Bronchial epithelial cell (primary cell): ENCODE measurements at places on chromosomes 3 and 15.

- DNase-seq = no peak
Measured at GRCh38 chr15:61153291-61153690, 75.8 kb downstream of the RORA start.

DNA sequence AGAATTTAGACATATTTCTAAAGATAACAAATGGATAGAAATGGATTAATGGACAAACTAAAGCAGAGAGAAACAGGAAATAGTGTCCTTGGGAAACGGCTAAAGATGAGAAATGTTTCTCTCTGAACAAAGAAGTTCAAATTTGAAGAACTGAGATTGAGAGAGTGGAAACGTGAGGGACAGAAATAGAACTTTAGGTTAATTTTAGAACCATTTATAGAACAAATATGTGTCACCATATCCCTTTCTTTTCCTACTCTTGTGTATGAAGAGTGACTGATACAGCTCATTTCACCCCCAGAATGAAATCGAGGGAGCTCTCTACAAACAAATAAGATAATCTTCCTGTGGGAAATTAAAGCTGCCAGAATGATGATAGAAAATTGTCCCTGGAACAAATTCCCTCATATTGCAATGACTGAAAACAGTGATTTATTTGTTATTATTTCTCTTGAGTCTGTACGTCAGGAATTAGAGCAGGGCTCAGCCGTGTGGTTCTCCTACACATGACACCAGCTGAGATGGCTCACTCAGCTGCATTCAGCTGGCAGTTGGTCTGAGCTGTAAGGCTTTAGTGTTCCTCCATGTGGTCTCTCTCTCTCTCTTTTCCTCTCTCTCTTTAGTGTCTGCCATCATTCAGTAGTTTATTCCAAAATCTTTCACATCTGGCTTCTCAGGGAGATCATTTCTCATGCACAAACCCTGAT lies 46.6 kb upstream of the ARPP21 start:
- DNase-seq = no peak

DNA sequence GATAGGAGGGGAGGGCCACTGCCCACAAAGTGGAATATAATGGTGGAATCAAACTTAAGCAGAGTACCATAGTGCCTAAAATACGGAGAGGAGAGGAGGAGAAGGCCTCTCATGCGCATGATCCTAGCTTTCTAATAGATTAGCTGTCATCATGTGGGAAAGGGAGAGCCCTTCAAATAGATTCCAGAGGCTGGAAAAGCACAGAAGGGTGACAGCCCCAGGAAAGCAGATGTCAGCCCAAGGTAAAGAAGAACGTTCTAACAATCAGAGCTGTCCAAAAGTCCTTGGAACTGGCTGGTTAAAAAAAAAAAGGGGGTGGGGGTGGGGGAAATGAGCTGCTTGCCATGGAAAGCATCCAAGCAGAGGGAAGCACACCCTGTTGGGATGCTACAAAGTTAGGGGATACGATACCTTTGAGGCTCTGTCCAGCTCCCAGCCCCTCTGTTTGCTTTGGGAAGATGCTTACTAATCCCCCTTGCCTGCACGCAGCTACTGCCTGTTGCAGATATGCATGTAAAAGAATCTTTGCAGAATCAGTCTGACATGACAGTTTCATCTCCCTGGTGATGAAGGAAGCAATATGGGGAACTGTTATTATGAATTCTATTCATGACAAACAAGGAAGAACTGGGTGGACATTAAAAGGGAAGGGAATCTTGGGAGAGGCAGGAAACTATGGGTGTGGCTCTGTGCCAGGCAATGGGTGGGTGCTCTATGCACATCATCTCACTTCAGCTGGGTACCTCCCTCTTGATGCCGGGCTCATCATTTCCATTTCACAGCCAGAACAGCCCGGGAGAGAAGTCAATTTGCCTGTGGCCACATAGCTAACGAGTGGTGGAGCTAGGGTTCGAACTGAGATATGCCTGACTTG lies 10.1 kb upstream of the LMCD1 start:
- no peak for DNase-seq

DNA sequence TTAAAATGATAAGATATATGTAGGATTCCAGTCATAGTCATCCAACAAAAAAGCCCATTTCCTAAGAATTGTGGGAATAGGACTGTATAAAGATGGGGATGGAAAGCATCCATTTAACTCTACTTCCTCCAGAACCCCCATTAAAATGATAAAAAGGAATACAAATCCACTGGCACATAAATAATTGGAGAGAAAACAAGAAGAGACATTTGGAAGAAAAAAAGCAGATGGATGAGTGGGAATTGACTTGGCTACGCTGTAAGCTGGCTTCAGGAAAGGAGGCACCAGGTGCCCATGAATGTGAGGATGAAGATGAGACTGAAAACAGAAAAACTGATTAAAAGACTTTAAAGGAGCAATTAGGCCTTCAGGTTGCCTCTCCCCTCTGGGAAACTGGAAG lies 91.8 kb downstream of the ST8SIA2 start:
- no peak for DNase-seq

GRCh38 chr3:26236531-26236930 lies 386.0 kb upstream of the LRRC3B start:
- no peak for DNase-seq

- DNase-seq = peak; percentile 68
Measured at GRCh38 chr3:33134026-33134625, 20.3 kb downstream of the CRTAP start.

DNA sequence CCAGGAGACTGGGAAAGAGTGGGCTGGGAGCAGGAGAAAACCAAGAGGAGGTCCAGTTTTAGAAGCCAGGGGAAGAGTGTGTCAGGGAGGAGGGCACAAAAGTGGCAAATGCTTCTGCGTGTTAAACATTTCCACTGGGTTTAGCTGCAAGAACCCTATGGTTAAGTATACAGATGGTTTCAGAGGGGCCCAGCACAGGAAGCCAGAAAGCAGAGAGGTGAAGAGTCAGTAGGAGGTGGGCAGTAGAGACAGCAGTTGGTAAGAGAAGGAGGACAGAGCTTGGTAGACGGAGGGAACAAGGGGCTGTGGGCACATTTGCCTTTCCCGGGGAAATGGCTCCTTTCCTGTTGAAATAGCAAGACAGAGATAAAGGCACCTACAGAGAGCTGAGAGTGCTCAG lies 133.8 kb downstream of the EPHB1 start:
- DNase-seq = no peak

GRCh38 chr15:85493260-85493659 lies 112.9 kb downstream of the AKAP13 start:
- DNase-seq = no peak

- DNase-seq = peak; percentile 71
Measured at GRCh38 chr3:171192176-171192854, 165.8 kb upstream of the SLC2A2 start.

DNA sequence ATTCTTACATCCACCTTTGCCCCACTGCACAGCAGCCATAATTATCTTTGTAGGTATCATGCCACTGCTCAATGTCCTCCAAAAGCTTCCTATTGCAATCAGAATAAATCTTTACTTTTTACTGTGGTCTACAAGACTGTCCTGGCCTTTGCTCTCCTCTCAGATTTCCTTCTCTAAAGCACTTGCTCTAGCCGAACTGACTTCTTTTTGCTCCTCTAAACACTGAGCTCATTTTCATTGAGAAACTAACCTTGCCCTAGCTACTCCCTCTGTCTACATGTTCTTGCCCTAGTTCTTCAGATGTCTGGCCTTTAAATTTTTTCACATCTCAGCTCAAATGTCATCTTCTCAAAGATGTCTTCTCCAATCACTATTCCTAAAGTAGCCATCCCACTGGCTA lies 342.8 kb downstream of the TBC1D5 start:
- DNase-seq = no peak

DNA sequence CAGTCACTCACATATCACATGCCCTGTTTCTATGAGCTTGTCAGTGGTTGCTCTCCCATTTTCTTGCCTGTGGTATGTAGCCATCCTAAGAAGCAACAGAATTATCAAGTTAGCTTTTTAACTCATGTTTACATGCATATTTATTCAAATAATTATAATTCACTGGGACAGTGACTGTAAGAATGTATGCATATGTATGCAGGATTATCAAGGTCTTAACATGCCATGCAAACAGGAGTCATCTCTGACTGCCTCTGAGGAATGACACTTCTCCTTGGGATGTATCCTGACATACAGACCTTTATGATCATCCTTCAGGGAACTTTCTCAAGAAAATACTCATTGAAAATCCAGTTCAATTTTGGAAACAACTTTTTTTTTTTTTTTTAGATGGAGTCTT lies 240.9 kb downstream of the CPNE4 start:
- no peak for DNase-seq

DNA sequence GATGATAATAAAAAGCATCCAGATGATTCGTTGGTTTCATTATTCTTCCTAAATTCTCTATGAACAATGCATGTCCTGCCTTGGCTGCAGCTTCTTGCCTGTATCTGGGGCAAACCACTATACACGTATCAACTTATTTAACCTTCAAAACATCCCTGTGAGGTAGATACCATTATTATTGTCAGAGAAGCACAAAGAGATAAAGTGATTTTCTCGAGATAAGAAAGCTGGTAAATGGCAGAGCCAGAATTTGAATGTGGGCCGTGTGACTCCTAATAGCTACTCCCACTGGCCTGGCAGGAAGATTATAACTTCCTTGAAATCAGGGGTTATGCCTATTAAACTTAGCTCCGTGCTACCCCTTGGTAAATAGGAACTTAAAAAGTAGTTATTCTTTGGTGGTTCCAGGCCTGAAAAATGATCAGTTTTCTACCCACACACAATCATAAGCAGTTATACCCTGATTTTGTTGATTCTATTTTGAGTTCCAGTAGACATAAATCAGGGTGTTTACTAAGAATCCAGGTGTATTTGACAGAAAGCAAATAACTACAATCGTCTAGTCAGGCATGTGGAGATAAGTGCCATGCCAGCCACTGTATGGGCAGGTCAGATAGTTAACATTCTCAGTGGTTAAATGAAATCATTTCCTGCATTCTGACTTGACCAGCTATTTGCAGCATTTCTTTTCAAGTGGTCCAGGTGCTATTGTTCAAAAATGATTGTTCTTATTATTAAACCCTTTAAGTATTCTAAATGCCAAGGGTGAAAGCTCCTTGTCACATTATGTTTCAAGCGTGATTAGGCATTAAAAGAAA lies 99.2 kb upstream of the LRRN1 start:
- DNase-seq = peak; percentile 56

- DNase-seq = peak; percentile 42
Measured at GRCh38 chr3:50340448-50341329, at the start of gene RASSF1. Gene RASSF1, minus strand, starts transcription at chr3:50340836. Its CDS starts 31 bp downstream, at chr3:50340805.

DNA sequence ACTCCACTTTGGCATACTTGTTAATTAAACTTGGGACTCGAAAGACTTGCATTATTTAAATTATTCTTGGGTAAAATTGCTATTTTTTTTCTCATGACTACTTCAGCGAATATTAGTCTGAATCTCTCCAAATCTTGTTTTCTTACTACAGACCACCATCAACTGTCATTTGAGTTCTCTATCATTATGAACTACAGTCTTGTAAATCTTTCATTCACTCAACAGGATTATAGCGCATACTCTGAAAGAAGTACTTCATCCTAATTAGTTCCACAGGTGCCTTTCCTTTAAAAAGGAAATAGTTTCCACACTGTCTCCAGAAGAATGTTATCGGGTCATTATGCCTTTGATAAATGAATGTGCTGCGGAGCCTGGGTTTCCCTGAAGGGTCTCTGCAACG lies 149.5 kb downstream of the NLGN1 start:
- no peak for DNase-seq

DNA sequence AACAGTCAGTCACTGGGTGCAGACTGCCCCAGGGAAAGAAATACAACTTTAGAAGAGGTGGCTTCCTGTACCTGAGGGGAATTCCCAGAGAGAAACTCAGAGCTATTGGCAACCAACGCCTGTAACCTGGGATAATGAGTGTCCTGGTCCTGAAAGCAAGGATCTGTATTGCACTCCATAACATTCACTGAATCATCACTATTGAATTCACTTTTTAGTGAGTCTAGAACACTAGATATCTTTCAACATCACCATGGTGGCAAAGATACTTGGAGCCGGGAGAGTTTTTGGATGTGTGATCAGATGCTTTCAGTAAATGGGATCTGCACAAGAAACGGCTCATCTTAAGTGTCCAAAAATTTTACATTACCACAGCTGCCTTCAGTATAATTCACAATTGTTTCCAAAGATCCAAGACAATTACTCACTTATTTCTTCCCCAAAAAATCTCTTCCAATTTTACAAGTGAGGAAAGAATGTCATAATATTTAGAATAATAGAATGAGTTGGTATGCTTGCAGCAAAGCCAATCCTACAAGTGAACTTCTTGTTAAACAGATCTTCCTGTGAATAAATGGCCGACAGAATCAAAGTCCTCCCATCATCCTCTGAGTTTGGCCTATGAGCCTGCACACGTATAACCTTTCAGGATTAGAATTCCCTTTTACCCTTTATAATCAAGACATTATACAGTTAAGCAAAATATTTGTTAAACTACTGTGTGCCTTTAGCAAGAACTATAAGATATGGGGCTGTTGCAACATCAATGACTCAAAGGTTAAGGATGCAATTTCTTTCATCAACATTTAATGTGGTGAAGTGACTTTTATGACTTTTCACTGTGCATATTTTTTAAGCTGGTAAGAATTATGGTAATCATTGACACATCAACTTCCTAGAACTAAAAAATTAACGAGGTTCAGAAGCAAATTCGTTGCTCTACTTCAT lies 243.3 kb upstream of the COL8A1 start:
- peak; percentile 96 for DNase-seq

DNA sequence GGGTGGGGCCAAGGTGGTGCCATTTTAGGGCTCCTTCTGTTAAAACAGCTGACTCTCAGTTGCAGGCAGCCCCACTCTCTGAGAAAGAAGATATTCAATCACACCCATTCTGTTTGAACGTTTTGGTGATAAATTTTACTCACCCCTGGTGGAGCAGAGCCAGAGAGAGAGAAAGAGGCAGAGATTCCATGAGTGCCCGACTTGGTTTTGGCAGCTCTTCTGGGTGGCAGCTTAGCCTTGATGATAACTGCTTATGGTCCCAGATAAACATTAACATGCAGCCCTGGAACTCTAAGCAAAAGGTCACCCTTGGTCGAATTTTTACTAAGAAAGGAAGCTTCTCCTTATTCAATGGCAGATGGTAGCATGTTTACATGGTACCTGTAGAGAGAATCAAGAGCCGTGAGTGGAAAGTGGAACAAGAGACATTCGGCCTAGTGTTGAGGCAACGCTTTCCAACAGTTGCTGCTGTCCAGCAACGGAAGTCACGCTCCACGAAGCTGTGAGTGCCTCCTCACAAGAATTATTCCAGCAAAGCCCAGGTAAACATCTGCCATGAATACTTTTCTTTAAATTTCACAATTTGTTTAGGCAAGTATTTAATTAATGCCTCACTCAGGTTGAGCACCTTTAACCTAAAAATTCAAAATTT lies 530.6 kb upstream of the ROBO2 start:
- no peak for DNase-seq

DNA sequence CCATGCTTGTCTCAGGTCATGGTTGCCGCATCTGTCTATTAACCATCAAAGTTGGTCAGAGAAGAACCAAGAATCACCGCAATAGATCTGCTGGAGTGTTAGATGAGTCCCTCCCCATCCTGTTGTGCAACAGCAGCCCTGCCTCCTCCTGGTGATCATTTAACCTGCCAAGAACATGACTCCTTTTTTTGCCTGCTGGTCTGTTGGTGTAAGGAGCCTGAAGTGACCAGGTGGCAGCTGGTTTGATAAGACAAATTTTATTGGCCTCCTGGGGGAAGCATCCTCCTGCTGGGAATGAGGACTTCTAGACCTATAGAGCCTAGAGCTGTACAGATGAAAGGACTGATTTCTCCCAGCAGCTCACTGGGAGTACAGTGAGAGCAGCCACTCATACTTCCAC lies 43.5 kb upstream of the RAF1 start:
- peak; percentile 68 for DNase-seq

GRCh38 chr3:193702967-193703366 lies 110.0 kb downstream of the OPA1 start:
- no peak for DNase-seq
